ENCODE measurements at places on chromosomes 7 and 10.

- DNase-seq, result no peak
These were observed 67.6 kb downstream of the PRKAG2 start for GRCh38 chr7:151809146-151809863.

DNA sequence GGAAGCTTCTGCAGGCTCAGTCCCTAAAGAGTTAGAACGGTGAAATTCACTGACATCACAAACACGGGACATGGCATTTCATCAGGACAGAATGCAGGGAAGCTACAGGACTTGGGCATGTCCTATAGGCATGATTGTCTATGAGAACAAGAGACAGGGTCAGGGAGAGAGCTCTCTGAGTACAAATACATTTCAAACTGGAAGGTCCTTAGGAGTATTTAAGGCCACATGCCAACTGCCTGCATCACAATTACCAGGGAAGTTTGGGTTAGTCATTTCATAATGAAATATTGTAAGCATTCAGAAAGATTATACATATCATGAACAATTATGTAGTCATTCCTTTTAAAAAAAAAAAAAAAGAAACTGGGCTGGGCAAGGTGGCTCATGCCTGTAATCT is 71.3 kb downstream of the CREB3L2 start:
- DNase-seq, result no peak

- no peak for DNase-seq
These were observed 38.2 kb downstream of the AVL9 start for GRCh38 chr7:32533276-32534029.

DNA sequence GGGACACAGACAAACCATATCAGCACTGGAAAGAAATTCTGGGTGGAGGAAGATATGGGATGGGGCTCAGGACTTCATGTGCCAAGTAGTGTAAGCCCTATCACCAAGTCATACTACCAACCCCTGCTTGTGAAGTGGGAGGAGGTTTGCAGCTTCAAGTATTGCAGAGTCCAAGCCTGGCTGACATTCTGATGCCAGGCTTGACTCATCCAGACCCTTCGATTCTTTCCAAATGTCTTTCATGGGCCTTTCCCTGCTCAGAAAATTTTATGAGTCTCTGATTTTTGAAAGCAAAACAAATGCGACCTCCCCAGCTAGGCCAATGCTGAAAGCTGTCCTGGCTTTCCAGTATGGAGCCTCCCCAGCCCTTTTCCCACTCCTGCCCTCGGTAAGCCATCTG is 45.1 kb upstream of the SMNDC1 start:
- no peak for DNase-seq

GRCh38 chr10:59006511-59007306 is 169.7 kb upstream of the PHYHIPL start:
- DNase-seq, result no peak

DNA sequence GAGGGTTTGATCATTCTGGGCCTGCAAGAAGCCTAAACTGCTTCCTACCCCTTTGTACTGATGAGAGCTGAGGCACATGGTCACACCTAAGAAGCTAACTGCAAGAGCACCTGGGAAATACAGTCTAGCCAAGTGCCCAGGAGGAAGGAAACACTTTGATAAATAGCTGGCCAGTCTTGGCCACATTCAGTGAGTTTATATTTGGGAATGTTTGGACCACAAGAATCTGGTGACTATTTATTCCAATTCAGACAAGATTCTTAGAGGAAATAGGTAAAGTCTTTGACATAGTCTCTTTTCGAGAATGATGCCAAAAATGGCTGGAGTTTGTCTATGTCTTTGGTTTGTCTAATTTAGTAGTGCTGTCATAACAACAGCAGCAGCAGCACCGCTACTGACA is 213.6 kb downstream of the KIF20B start:
- DNase-seq, result no peak

GRCh38 chr10:38094927-38095574 is 914 bp downstream of the ZNF37A start:
- DNase-seq, result no peak

GRCh38 chr7:106591146-106591545 is 69.8 kb downstream of the CCDC71L start:
- no peak for DNase-seq

DNA sequence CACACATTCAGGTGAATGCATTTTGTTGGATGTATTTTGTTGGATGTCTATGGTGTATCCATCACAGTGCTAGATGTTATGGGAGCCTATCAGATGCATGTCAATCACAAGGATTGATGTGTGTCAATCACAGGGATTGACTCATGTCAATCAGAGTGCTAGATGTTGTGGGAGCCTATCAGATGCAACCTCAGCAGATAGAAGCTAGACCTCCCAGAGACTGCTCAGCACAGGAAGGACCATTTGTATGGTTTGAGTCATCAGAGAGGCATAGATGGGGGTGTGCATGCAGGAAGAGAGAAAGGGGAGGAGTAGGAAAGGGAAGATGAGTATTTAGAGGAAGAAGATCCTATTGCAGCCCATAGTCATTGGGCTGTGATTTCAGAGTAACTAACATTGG is 48.3 kb upstream of the PITRM1 start:
- DNase-seq, result no peak

DNA sequence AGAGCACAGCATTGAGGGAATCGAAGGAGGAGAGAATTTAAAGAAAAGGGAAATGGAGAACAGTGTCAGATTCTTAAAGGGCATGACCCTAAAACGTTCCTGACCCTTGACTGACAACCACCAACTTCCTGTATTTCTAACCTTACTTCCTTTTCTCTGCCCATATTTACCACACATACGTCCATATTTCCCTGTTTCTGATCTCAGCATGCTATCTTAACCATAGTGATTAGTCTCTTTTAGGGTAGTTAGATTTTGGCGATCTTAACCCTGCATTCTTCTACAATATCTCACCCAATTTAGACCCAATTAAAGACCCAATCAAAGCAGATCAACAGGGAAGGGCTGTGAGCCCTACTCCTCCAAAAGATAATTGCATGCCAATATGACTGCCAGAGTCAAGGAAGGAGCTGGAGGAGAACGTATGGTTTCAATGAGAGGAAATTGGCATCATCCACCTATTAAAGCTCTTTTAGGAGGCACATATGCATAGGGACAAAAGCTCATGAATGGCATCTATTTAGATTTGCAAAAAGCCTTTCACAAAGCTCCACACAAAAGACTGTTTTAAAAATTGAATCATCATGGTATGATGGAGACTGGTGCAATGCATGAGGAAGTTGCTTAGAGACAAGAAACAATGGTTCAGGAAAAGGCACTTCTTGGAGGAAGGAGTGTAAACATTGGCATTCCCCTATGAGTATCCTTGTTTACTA is 49.0 kb upstream of the ARHGAP12 start:
- no peak for DNase-seq

GRCh38 chr7:101740981-101741725 is 76.3 kb upstream of the CUX1 start:
- no peak for DNase-seq

GRCh38 chr10:16592378-16592777 is 70.7 kb upstream of the C1QL3 start:
- DNase-seq, result no peak

All from NCI-H510A (cell line).